ENCODE measurements at places on chromosomes 1 and 21. TPM values are rescaled to one million over a fixed set of nuclear protein-coding genes. Genes with fewer than 3 reads are reported as not detected.

The CFAP74 gene
- total RNA-seq: 0.93 TPM

The B3GALT5 gene
- 1.6 TPM for total RNA-seq

The C1orf116 gene
- total RNA-seq: 31.9 TPM

The GJA4 gene
- total RNA-seq: 42.2 TPM

DNA sequence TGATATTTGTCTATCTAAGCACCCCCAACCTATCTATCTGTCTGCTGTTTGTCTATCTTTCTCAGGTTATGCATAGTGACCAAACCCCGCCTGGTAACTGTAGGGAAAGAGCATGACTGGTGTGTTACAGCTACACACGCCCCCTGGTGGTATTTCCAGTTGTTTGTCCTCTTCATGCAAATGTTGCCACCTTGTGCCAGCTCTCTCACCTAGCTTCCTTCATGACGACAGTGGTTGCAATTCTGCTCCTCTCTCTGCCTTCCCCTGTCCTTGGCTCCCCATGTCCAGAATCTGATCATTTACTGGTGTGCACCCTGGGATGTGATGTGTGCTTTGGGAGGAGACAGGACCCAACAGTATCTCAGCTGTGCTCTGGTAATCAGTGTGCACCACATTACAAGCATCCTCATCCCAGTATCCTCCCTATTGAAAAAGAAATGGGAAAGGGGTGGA lies 8.1 kb upstream of the INKA2 start:
- H3K36me3 ChIP-seq: no peaks in the 10 kb centered on the region
- no peak overlapping the region for H3K27ac ChIP-seq
- no peak overlapping the region for H3K4me3 ChIP-seq
- DNase-seq: no peak
- H3K27me3 ChIP-seq: peaks cover 31% of the 10 kb centered on the region

- no peaks in the 10 kb centered on the region for H3K36me3 ChIP-seq
- no peak overlapping the region for H3K27ac ChIP-seq
- H3K27me3 ChIP-seq: no peaks in the 10 kb centered on the region
- H3K4me3 ChIP-seq: no peak overlapping the region
- no peak for DNase-seq
- no peaks in the 10 kb centered on the region for H3K4me1 ChIP-seq
These were observed 173.7 kb upstream of the C1orf105 start for GRCh38 chr1:172246521-172247390.

DNA sequence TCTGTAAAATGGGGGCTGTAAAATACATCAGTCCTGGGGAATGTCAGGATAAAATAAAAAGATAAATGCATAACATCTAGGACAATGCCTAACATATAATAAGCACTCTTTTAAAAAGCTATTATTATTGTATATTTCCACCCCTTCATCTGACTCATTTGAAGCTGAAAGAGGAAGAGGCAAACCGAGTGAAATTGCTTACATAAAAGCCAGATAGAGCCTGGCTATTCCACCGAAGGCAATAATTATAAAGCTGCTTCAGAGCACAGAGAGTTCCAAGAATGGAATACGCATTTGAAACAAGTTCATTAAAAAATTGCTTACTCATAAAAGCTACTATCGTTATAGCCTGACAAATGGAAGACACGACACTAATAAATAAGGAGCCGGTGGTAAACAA lies 186.1 kb upstream of the CAMK1G start:
- DNase-seq: no peak
- no peak overlapping the region for H3K27ac ChIP-seq
- peaks cover 3% of the 10 kb centered on the region for H3K27me3 ChIP-seq
- peaks cover 13% of the 10 kb centered on the region for H3K4me1 ChIP-seq
- H3K36me3 ChIP-seq: no peaks in the 10 kb centered on the region
